ENCODE measurements at places on chromosomes 16 and 17.

- no peak for DNase-seq
These were observed 6.4 kb downstream of the CYB561 start for GRCh38 chr17:63439687-63440086.

DNA sequence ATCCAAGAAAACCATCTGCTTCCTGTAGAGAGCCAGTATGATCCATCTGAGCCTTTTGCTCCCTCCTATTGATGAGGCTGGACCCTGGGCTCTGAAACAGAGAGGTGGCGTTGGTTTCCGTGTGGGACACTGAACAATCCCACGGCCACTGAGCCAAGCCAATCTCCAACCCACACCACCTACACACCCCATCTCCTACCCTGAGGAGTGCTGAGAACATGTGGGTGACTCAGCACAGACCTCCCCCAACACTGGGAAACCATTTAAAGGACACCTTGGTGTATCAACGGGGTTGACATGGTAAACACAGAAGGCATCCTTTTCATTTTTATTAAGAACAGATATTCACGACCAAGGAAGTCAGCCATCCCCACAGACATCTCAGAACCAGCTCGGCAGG is 332.1 kb downstream of the SLC39A11 start:
- DNase-seq: no peak

DNA sequence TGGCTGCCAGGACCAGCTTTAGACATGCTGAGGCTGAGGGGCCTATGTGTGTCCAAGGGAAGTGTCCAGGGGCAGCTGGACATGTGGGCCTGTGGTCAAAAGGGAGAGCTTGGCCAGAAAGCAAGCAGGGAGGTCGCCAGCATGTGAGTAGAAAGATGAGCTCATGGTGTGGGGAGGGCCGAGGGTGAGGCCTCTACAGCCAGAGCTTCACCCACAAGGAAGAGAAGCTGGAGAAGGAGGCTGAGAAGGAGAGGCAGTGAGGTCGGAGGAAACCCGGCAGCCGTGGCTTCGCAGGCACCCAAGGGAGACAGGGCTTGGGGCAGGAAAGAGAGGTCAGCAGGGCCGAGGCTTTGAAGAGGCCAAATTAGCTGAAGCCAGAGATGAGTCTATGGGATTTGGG is 4.0 kb upstream of the HSD11B2 start:
- no peak for DNase-seq

DNA sequence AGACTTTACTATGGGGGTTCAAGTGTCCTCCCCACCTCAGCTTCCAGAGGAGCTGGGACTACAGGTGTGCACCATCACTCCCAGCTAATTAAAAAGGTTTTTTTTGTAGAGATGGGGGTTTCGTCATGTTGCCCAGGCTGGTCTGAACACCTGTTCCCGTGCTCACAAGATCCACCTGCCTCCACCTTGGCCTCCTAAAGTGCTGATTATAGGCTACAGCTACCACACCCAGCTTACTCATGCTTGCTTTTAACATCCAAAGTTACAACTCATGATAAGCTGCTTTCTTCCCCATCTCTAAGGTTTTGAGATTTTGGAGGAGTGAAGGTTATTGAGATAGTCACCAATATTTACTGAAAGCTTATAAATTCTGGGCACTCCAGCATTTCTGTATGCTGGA is 2.6 kb downstream of the NUP88 start:
- no peak for DNase-seq

DNA sequence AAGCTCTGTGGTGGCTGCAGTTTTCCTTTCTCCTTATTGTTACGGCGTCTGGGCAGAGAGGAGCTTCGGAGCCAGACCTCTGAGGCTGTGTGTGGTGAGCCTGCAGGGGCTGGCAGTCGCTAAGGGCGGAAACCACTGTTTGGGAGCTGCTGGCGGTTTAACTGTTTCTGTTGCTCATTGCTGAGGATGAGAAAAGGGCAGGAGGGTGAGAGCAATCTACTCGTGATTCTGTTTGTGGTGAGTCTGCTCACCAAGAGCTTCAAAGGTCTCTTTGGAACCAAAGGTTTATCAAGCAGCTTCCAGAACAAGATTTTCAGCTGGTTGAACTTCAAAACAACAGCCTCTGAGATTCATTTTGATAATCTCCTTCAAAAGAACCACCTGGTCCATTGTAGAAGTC is 143.9 kb downstream of the ANKFN1 start:
- no peak for DNase-seq

DNA sequence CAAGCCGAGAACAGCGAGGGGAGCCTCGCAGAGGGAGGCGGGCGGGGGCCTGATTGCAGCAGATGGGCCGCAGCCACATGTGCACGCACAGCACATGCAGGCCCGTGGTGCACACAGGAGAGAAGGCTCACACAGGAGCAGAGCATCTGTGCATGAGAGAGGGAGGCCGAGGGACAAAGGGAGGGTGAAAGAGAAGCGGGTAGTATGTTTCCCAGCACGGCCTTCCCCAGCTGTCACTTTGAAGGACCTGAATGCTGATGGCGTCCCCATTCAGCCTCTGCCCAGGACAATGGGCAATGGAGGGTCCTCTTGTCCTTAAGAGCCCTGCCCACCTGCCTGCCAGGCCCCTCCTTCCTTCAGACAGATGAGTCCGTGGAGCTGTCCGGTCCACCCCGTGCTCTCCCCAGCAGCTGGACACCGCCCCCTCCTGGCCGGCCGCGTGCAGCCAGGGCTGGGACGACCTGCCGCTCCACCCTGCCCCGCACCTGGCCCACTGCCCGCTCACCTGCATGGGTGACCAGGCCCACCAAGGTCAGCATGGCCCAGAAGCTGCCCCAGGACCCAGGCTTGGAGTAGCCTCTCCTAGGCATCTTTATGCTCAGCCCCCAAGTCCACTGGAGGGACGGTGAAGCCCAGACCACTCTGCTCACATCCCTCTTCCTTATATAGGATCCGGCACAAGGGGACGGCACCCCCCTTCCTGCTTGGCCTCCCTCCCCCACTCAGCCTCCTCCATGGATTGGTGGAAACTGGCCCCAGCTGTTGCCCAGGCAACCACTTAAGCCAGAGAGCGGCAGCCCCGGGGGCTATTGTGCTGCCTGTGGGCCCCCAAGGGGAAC is at the start of gene BTBD17:
TSS of gene BTBD17 (minus strand) at position 639 of the 839 bp plus-strand sequence. CDS start at position 590, 49 bp downstream.
- peak; percentile 33 for DNase-seq

DNA sequence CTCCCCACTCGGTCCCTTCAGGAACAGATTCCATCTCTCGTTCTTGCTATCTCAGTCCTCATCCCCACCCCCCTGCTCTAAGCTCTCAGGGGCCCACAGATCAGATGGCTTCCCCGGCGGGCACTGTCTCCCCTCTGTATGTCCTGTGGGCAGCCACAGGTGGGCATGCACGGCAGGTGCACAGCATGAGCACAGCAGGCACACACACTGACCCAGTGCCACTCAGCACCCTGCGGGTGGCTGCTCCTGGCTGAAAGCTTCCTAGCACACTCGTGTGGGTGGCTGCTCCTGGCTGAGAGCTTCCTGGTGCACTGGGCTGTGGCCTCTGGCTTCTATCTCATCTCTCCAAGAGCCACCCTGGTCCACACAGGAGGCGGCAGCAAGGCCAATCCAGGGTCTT is 44.5 kb upstream of the SMIM36 start:
- DNase-seq: no peak

DNA sequence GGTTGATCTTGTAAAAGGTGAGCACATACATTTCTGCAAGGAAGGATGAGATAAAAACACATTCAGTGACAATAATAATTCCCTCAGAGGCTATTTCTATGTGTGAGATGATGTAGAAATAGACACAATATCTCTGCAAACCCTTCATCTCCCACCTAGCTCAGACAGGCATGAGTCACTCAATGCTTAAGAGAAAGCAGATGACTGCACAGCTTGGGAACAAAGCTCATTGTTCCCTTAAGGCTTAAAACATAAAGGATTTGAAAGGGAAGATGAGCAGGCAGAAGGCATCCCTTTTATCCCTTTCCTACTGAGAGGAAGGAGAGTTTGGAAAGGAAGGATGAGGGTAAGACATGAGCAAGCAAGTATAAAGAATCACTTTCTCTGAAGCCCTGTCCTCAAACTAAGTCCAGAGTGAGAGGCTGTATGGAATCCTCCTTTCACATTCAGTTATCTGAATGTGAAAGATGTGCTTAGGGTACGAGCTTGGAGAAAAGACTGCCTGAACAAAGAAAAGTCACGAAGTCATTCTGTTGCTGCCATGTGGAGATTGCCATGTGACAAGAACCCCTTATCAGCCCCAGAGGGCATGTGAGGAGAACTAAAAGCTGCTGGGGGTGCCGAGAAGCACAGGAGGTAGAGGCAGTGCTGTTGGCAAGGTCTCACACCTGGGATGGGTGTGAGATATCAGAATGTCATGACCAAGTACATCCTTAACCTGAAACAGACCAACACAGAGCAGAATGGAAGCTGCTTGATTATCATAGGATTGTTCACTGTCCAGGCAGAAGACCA is 58.2 kb downstream of the CNTNAP4 start:
- DNase-seq: no peak

GRCh38 chr17:47992216-47992615 is 21.3 kb downstream of the CDK5RAP3 start:
- DNase-seq: no peak

- DNase-seq: no peak
These were observed 1.9 kb downstream of the RTN4RL1 start for GRCh38 chr17:2023256-2023655.

DNA sequence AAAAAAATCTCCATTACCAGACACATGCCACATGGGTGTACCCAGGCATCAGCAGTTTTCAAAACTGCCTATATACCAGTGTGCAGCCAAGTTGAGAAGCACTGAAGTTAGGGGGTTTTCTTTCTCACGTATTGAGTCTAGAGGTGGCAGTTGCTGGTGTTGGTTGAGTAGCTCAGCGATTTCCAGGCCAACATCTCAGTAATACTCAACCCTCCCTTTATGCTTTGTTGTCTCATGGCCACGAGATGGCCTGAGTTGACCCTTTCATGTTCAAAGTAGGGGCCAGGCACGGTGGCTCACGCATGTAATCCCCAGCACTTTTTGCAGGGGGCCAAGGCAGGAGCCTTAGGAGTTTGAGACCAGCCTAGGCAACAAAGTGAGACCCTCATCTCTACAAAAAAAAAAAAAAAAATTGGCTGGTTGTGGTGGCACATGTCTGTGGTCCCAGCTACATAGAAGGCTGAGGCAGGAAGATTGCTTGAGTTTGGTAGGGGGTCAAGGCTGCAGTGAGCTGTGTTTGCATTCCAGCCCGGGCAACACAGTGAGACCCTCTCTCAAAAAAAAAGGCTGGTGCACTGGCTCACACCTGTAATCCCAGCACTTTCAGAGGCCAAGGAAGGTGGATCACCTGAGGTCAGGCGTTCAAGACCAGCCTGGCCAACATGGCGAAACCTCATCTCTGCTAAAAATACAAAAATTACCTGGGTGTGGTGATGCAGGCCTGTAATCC is 10.8 kb downstream of the LRRC3C start:
- no peak for DNase-seq

DNA sequence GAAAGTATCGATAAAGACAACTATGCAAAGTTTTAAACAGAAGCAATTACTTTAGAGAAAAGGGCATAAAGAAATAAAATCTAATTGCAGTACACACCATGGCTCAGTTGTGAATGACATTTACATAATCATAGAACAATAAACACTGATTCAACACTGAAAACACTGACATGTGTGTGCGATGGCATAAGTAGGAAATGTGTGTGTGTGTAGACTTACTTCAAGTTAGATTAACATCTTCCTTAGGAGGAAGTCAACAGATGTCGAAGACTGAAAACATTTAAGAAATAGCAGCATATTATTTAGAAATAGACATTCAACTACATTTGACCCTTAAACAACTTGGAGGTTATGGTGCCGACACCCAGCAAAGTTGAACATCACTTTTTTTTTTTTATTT is 172.4 kb downstream of the STX8 start:
- DNase-seq: no peak

DNA sequence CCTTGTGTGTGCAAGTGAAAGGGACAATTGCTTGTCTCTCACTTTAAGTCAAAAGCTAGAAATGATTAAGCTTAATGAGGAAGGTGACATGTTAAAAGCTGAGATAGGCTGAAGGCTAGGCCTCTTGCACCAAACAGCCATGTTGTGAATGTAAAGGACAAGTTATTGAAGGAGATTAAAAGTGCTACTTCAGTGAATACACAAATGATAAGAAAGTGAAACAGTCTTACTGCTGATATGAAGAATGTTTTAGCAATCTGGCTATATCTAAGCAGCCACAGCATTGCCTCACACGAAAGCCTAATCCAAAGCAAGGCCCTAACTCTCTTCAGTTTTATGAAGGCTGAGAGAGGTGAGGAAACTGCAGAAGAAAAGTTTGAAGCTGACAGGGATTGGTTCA is 71.0 kb downstream of the CDRT15 start:
- no peak for DNase-seq

DNA sequence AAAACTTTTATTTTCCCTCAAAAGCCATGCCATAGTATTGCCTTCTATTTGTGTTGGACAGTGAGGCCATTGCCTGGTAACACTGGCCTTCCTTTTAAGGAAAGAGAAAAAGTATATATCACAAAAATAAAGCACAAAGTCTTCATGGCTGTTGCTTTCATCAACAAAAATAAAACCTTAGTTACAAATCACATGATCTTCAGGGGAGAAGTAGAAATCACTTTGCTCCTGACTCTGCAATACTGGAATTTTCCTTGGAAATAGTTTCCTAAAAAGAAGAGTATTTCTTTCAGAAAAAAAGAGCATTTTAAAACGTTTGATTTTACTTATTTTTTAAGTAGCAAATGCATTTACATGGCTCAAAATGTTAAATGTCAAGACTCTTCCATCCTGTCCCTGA is 41.9 kb downstream of the FAM20A start:
- no peak for DNase-seq

- DNase-seq: no peak
These were observed 159.4 kb upstream of the ZNF267 start for GRCh38 chr16:31713945-31714902.

- DNase-seq: peak; percentile 32
These were observed 15.3 kb upstream of the TNS4 start for GRCh38 chr17:40516581-40517285.

DNA sequence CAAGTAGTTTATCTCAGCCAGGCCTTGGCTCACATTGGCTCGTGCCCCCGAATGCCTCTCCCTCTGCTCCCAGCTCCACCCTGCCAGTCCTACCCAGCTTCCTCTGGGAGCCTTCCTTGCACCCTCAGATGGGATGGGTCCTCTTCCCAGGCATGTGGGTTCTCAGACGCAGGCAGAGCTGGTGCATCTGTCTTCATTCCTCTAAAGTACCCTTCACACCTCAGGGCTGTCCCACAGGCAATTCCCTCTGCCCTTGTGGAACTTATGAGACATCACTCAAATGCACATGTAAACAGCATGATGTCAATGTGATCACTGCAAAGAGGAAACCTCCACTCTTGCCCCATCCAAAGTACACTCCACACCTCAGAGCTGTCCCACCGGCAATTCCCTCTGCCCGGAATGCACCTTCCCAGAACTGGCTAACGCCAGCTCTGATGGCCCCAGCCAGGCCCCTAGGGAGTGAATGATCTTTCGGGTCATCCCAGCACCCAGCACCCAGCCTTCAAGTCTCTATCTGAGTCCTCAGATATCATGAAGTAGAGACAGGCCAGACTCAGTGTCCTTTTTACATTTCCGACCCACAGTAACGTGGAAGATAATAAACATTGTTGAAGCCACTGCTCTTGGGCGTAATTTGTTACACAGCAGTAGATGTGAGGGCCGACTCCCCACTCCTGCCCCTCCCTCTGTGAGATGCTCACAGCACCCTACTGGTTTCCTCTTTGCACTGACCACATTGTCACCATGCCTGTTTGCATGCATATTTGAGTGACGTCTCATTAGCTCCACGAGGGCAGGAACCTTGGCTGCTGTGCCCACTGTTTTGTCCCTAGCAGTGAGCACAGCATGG is 85.4 kb downstream of the N4BP1 start:
- DNase-seq: no peak

GRCh38 chr17:18093616-18094408 is 6.1 kb downstream of the DRG2 start:
- peak; percentile 37 for DNase-seq

GRCh38 chr17:75847614-75848522 is 3.7 kb upstream of the UNC13D start:
- no peak for DNase-seq

Data from stimulated activated CD4-positive, alpha-beta T cell treated with anti-CD3 and anti-CD28 coated beads, TNF-alpha, amount 100 ng/mL, for 48 hours (primary cell).